Small intestine (tissue), 16 donors: ENCODE measurements at places on chromosomes 2 and 18. TPM values are rescaled to one million over a fixed set of nuclear protein-coding genes. Genes with fewer than 3 reads are reported as not detected.

- no peak for DNase-seq
These were observed 88.4 kb upstream of the ARL5A start for GRCh38 chr2:151916632-151917031.

GRCh38 chr2:236082061-236082460, 86.1 kb downstream of the GBX2 start:
- DNase-seq, result no peak

DNA sequence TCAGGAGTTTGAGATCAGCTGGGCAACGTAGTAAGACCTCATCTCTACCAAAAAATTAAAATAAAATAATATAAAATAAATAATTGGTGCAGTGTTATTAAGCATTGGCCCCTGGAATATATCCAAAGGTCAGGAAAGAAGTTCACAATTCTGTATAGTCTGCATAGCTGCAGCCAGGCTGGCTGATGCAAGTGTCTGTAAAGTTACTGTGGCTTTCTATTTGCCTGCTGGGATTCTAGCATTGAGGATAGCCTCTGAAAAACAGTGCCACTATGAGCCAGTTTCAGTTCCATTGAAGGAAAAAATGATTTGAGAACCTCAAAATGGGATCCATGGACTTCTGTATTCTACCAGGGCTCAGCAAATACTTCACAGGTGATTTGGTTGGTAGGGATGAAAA, 208.6 kb downstream of the PARD3B start:
- no peak for DNase-seq

GRCh38 chr2:58133395-58133794, 86.8 kb downstream of the VRK2 start:
- no peak for DNase-seq

GRCh38 chr2:109264595-109265328, 135.8 kb downstream of the SH3RF3 start:
- peak; percentile 65 for DNase-seq

DNA sequence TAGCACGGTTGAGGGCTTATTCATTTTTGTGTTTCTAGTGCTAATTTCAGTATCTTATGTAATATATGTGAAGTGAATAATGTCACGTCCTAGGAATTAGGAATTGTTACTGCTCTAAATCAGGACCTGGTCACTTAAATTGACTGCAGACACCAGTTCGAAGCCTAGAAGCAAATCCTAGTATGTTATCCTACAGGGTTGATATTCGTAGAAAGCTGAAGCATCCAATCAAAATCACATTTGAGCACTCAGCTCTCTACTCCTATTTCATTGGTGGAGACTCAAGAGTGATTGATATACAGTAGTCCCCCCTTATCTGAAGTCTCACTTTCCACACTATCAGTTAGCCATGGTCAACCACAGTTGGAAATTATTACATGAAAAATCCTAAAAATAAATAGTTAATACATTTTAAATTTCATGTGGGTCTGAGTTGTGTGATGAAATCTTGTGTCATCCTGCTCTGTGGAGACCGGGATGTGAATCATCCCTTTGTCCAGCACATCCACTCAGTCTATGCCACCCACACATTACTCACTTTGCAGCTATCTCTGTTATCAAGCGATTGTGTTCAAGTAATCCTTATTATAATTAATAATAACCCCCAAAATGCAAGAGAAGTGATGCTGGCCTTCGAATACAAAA, 35.2 kb upstream of the SCN9A start:
- no peak for DNase-seq

DNA sequence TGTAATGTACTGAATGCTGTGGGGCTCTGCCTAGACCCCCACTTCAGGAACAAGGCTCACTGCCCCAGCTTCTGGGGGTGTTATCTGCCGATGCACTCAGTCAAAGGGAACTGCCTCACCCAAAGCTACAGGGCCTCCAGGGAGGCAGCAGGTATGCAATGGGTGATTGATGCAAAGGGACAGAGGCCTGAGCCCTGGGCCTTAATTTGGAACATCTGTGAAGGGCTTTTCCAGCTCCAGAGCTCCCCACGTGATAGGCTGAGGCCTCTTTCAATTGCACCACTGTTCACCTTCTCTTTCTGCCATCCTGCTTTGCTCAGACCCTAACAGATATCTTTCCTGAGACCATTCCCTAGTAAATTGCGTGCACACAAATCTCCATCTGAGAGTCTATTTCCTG, 131.0 kb downstream of the ATL2 start:
- no peak for DNase-seq

DNA sequence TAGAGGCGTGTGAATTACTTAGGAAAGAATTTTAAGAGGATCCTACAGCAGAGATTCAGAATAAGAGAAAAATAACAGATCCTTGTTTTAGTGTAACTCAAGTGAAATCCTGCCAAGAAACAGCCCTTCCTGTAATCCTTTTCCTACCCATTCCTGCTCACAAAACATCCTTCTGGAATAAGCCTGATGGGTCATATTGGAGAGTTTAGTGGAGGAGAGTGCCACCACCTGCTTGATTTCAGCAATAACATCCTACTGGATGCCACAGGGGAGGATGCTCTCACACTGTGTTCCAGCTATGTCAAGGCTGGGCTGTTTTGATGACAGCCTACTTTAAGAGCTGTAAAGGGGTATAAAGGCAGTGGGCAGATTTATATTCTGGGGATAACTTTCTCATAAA, 54.8 kb upstream of the CCDC178 start:
- DNase-seq, result peak; percentile 30

GRCh38 chr2:213227458-213227857, 56.8 kb upstream of the SPAG16 start:
- DNase-seq, result no peak

AGXT gene
- polyA plus RNA-seq, result 0.84 TPM
